Activated CD4-positive, CD25-positive, alpha-beta regulatory T cell treated with anti-CD3 and anti-CD28 coated beads, Interleukin-2, amount 50 U/mL, for 72 hours (primary cell): ENCODE measurements at places on chromosomes 5 and 9.

DNA sequence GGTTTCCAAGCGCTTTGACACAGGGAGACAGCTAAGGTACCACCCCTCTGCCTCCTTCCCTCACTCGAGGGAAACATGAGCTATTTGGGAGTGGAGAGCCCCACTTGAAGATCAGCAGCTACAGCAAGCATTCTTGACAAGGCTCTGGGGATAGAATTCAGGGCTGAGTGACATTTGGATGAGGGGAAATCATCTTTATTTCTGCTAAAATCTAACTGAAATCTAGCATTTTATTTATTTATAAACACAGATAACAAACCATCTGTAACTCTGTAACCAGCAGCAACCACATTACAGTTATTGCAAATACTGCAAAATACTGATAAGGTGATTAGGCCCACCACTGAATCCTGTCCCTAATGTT lies 22.4 kb downstream of the RNF130 start:
- DNase-seq = no peak

GRCh38 chr9:90825586-90825985 lies 24.0 kb downstream of the SYK start:
- no peak for DNase-seq

GRCh38 chr9:112377684-112378327 lies 2.1 kb upstream of the HSDL2 start:
- DNase-seq = no peak

DNA sequence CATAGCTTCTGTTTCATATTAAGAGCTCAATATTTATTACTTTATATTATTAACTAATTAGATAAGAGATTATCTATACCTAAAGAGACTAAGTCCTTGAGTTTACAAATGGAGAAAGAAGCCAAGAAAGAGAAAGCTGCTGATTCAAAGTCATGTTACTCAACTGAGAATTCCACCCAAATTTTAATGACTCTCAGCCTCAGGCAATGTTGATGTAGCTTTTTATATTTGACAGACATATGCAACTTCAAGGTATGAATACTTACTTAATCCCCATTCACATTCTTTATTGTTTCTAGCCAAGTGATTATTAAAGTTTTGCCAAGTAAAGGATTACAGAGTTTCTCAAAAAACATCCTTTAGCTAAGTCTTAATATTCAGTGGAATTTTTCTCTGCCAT lies 527.5 kb upstream of the NMUR2 start:
- DNase-seq = no peak

DNA sequence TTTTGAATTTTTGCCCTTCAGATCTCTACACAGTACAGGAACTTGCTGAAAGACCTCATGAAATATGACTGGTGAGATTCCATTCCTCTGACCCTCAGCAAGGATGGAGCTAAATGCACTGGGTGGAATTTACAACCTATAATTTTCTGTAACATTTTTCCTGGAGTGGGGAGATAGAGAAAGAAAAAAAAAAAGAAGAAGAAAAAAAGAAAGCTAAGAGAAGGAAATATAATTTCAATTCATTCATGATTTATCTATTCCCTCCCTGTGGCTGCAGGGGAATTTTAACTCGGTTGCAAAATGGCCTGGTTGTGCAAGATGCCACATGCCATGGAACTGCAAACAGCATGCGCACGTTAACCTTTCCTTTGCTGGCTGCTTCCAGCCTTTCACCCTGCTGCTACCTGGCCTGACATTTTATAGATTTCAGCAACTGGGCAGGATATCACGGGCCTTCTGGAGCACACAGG lies 155.4 kb downstream of the FSTL4 start:
- DNase-seq = no peak

GRCh38 chr5:171549274-171549673 lies 129.8 kb downstream of the FGF18 start:
- no peak for DNase-seq

DNA sequence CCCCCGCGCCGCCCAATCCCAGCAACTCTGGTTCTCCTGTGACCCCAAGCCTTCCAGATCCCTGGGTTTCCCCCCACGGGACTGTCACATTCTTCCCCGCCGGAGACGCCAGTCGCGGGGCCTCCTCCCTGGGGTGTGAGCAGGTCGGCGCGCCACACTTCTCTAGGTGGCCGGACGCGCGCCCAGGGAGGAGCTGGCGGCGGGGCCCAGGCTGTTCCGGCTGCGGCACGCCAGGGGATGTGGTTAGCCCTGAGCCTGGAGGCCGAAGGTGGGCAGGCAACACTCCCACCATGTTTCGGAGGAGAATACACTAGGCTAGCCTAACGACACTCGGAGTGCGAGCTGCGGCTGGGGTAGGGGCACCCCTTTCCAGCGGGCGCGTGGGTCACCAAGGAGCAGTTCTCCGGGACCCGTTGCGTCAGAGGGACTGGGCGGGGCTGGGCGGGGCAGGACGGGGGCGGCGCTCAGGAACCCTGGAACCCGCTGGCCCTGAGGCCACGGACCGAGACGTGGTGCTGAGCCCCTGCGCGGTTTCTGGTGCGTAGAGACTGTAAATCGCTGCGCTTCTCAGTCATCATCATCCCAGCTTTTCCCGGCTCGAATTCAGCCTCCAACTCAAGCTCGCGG lies at the start of gene SLC27A6:
TSS of gene SLC27A6 (plus strand) at position 478 of the 627 bp plus-strand sequence. CDS start 650 bp downstream, outside the sequence.
- no peak for DNase-seq

DNA sequence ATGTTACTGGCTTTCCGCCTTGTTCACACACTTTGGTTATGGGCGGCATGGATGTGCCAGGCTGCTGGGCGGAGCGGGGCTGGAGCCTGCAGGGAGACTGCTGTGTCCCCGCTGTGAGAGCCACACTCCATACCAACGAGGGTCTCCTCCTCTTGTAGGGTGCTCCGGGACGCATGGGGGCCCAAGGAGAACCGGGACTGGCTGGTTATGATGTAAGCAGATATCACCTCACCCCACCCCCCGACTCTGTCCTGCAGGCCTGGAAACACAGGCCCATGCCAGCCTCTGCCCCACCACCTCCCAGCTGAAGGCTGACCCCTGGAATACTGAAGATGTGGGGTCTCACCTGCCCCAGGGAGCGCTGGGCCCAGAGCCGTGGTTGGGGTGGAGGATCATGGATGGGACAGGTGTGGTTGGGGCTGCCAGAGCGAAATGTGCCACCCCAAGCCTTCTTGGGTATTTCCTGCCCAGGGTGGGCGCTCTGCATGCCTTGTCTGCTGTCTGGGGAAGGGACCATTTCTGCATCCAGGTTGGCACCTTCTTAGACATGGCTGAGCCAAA lies 39.3 kb upstream of the ORM1 start:
- DNase-seq = no peak

- no peak for DNase-seq
These were observed 49.0 kb downstream of the FSD1L start for GRCh38 chr9:105496826-105497225.

- DNase-seq = no peak
These were observed 39.9 kb upstream of the AKNA start for GRCh38 chr9:114427644-114428043.

GRCh38 chr9:93138171-93138764 lies 4.2 kb upstream of the NINJ1 start:
- no peak for DNase-seq
